Stimulated activated naive B cell treated with anti-CD40 and anti-IgM and Interleukin-4, amounts not matched to agents 10 μg/mL and 1 μg/mL and 100 μg/mL, for 72 hours (primary cell): ENCODE measurements at places on chromosomes 2 and 18.
A peak's percentile ranks its signal among the peaks of the same experiment; 100 is the strongest.

DNA sequence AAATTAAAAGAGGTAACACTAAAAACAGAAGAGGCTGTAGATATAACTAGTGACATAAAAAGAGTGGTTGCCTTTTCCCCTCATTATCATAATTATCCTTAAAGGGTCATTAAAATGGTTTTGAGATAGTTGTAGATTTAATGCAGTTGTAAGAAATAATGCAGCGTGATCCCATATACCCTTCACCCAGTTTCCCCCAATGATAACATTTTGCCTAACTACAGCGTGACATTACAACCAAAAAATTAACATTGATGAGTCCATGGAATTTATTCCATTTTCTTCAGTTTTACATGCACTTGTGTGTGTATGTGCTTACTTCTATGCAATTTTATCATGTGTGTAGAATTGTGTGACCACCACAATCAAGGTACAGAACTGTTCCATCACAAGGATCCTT, 13.2 kb upstream of the RMND5A start:
- no peaks in the 10 kb centered on the region for H3K4me1 ChIP-seq
- H3K27me3 ChIP-seq, result no peaks in the 10 kb centered on the region
- no peak overlapping the region for H3K27ac ChIP-seq
- peaks cover 4% of the 10 kb centered on the region for H3K36me3 ChIP-seq
- DNase-seq, result no peak
- no peak overlapping the region for H3K4me3 ChIP-seq

DNA sequence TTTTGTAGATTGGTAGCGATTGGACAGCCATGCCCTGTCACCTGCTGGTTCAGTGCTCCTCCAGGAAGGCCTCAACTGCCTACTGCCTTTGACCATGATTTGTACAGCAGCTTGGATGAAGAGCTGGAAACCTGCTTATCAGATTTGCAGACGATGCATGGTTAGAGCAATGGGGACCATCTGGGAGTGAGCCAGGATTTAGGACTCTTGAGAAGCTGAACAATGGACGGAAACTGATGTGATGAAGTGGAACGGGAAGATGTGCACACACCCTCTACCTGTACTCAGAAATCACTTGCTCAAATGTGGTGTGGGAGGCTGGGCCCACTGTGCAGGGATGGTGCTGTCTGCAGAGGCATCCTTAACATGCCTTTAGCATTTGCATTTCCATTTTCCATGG, 57.2 kb downstream of the NCK2 start:
- H3K27me3 ChIP-seq, result no peaks in the 10 kb centered on the region
- H3K4me3 ChIP-seq, result peak overlapping the region; percentile 63
- peaks cover 69% of the 10 kb centered on the region for H3K36me3 ChIP-seq
- peak overlapping the region; percentile 97 for H3K27ac ChIP-seq
- peaks cover 71% of the 10 kb centered on the region for H3K4me1 ChIP-seq

DNA sequence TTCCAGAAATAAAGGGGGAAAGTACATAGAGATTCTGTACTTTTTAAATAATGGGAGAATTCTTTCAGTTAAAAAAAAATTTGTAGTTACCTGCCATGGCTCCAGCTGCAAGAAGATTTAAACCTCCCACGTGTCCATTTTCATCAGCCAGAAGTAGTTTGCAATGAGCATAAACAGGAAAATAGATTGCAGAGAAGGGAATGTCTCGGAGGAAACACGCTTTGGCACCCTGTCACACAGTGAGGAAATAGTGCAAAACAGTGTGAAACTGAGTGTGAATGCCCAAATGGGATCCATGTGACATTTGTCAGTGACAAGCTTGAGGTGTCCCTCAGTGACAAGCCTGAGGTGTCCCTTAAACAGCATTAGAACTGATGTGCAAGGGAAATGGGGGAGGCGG, 102.7 kb downstream of the SLC25A12 start:
- no peak overlapping the region for H3K4me3 ChIP-seq
- DNase-seq, result no peak
- no peaks in the 10 kb centered on the region for H3K4me1 ChIP-seq
- no peaks in the 10 kb centered on the region for H3K27me3 ChIP-seq

GRCh38 chr2:179355881-179356280, 91.2 kb upstream of the SESTD1 start:
- H3K27ac ChIP-seq, result no peak overlapping the region
- no peaks in the 10 kb centered on the region for H3K36me3 ChIP-seq
- no peaks in the 10 kb centered on the region for H3K27me3 ChIP-seq
- H3K4me3 ChIP-seq, result no peak overlapping the region
- DNase-seq, result no peak

DNA sequence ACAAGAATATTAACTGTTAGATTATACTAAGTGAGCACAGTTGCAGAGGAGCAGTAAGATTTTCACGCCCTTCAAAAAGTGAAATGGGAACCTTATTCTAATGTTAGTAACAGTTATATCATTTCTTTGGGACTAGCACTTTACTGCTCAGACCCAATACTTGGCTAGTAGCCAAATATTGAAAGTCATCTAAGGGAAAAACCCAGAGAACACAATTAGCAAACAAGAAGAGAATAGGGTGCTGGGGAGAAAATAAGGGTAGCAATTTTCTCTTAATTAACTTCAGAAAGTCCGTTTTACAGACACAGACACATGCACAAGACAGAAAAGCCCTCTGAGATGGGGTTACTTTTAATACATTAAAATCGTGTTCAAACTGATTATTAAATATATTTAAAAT, 71.8 kb downstream of the ID2 start:
- H3K4me3 ChIP-seq, result no peak overlapping the region
- no peaks in the 10 kb centered on the region for H3K4me1 ChIP-seq
- H3K27me3 ChIP-seq, result no peaks in the 10 kb centered on the region
- no peak overlapping the region for H3K27ac ChIP-seq
- DNase-seq, result no peak

GRCh38 chr2:65402323-65402722, 30.1 kb downstream of the SPRED2 start:
- H3K4me1 ChIP-seq, result peaks cover 49% of the 10 kb centered on the region
- H3K27ac ChIP-seq, result no peak overlapping the region
- H3K4me3 ChIP-seq, result no peak overlapping the region
- peaks cover 6% of the 10 kb centered on the region for H3K27me3 ChIP-seq
- peaks cover 27% of the 10 kb centered on the region for H3K36me3 ChIP-seq

DNA sequence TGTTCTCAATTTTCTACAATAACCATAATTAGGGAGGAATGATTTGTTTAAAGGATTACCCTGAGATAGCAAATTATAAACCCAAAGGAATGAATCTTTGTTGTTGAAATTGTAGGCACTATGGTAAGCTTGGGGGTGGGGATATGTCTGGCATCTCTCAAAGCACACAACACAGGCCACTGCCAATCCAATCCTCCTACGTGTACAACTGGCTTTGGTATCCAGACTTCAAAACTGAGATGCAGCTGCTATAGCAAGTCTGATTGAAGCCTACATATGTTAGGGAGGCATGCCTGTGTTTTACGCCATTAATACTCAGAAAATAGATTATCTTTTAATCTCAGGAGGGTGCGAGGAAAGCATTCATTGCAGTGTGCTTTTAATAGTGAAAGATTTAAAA, 5.9 kb upstream of the NCOA1 start:
- H3K4me1 ChIP-seq, result peaks cover 10% of the 10 kb centered on the region
- no peaks in the 10 kb centered on the region for H3K36me3 ChIP-seq
- no peak overlapping the region for H3K27ac ChIP-seq
- peaks cover 7% of the 10 kb centered on the region for H3K27me3 ChIP-seq
- no peak for DNase-seq

DNA sequence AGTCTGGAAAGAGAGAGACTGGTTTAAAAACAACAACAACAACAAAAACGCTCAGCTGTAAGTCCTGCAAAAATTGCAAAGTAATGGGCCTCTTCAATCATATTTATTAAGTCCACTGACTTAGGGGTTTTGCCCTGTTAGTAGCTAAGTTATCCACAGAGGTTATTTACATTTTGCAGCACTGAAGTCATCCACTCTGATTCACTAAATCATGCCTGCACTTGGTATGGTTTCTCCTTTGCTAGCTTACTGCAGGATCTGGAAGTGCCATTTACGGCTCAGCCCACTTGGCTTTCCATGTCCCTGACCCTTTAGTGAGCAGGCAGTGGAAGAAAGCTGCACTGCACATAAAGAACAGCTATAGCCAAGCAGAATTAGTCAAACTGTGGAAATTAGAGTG, 484.4 kb downstream of the NRXN1 start:
- no peaks in the 10 kb centered on the region for H3K27me3 ChIP-seq
- H3K27ac ChIP-seq, result peak overlapping the region; percentile 32
- H3K36me3 ChIP-seq, result no peaks in the 10 kb centered on the region

GRCh38 chr2:127313406-127313805, 19.5 kb upstream of the ERCC3 start:
- H3K4me3 ChIP-seq, result no peak overlapping the region
- peaks cover 12% of the 10 kb centered on the region for H3K4me1 ChIP-seq
- H3K27me3 ChIP-seq, result no peaks in the 10 kb centered on the region
- peaks cover 48% of the 10 kb centered on the region for H3K36me3 ChIP-seq
- no peak overlapping the region for H3K27ac ChIP-seq
- DNase-seq, result peak; percentile 24

DNA sequence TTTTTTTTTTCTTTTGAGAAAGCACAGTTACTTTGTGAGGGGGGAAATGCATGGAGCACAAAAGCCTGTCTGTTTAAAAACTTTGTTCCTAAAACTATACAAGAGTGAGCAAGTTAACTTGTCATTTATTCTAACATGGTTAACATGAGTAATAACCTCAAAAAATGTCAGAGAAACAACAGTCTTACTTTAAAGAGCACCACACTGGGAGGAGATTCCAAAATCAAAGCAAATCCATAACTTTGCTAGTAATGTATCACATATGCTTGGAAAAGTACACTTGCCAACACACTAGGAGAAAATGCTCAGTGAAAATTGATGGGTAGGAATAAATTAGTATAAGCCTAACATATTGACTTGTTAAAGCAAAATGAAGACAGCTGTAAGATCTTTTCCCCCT, 157.1 kb downstream of the PRPF40A start:
- H3K4me1 ChIP-seq, result peaks cover 4% of the 10 kb centered on the region
- H3K4me3 ChIP-seq, result no peak overlapping the region
- no peaks in the 10 kb centered on the region for H3K27me3 ChIP-seq
- H3K36me3 ChIP-seq, result no peaks in the 10 kb centered on the region
- DNase-seq, result no peak

DNA sequence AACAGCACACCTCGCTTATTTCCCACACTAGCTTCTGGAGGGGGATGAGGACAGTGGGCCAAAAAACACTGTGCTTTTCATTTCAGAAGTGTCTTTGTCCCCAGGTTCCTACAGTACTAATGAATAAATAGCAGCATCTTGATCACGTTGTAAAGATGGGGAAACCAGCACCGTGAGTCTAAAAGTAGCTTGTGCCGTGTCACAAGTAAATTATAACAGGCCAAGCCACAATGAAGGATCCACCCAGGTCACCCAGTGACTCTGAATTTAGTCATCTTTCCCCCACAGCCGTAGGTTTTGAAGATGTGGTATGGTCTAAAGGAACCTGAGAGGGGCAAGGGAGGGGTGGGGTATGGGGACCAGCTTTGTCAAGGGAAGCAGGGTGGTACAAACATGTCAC, 8.8 kb downstream of the FZD7 start:
- no peaks in the 10 kb centered on the region for H3K4me1 ChIP-seq
- no peak overlapping the region for H3K4me3 ChIP-seq

GRCh38 chr2:27920148-27920885, 29.8 kb downstream of the BABAM2 start:
- peak overlapping the region; percentile 70 for H3K27ac ChIP-seq
- peaks cover 16% of the 10 kb centered on the region for H3K36me3 ChIP-seq
- no peaks in the 10 kb centered on the region for H3K4me1 ChIP-seq
- no peak for DNase-seq
- no peaks in the 10 kb centered on the region for H3K27me3 ChIP-seq

- no peak overlapping the region for H3K4me3 ChIP-seq
- H3K4me1 ChIP-seq, result no peaks in the 10 kb centered on the region
- no peaks in the 10 kb centered on the region for H3K27me3 ChIP-seq
These were observed 230.1 kb downstream of the SEPTIN10 start for GRCh38 chr2:109383505-109384307.

- H3K27ac ChIP-seq, result no peak overlapping the region
- no peaks in the 10 kb centered on the region for H3K4me1 ChIP-seq
- H3K27me3 ChIP-seq, result no peaks in the 10 kb centered on the region
- H3K36me3 ChIP-seq, result no peaks in the 10 kb centered on the region
- no peak overlapping the region for H3K4me3 ChIP-seq
These were observed 340.5 kb upstream of the SLC39A10 start for GRCh38 chr2:195316486-195316885.
